ENCODE measurements at places on chromosomes 1 and 21. TPM values are rescaled to one million over a fixed set of nuclear protein-coding genes. Genes with fewer than 3 reads are reported as not detected.

The TRAF5 gene
- total RNA-seq = 9.9 TPM

The SFN gene
- total RNA-seq = not detected

The KRTAP19-3 gene
- total RNA-seq = not detected

The LAMB3 gene
- 6.8 TPM for total RNA-seq

The EFCAB7 gene
- total RNA-seq = 1.4 TPM

The PTPN22 gene
- 0.51 TPM for total RNA-seq

The PYCR2 gene
- total RNA-seq = 59.1 TPM

The OR2T33 gene
- not detected for total RNA-seq

The FCGR3A gene
- total RNA-seq = not detected

The LCE1E gene
- not detected for total RNA-seq

The FCRL5 gene
- not detected for total RNA-seq

The CNIH3 gene
- total RNA-seq = 6.4 TPM

The CCDC24 gene
- 4.7 TPM for total RNA-seq
